ENCODE measurements at places on chromosomes 3 and 15.

DNA sequence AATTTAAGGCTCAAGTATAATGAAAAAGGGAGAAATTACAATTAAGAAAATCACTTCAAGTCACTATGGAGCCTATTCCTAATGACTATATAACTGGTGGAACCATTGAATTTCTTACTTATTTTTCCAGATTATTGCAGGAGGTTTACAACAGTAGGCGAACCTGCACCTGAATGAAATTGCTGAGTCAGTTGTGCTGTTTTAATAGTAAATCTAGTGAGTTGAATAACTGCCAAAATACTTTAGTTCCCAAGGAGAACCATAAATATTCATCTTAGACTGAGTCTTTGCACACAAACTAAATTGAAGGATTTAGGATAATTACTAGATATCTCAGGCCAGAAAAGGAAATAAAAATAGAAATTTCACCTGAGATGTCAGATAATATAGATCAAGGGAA, 1052.8 kb downstream of the NAALADL2 start:
- no peak for DNase-seq

DNA sequence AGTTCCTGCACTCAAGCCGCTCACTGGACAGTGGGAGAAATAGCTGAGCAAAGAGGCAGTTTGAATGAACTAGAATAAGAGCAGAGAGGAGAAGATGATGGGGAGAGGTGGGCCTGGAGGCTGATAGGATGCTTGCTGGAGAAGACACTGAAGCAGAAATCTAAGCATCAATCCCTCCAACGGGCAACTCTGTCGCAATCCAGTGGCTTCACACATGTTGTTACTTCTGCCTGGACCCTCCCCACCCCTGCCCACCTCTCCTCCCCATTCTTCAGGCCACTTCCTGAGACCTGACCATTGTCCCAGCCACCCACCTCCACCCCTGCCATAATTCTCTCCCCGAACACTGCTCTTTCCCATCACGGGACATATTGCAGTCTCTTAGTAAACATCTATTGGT, 76.0 kb downstream of the SRGAP3 start:
- no peak for DNase-seq

GRCh38 chr3:71652781-71653413, 69.4 kb upstream of the FOXP1 start:
- no peak for DNase-seq

GRCh38 chr15:83092309-83092976, 15.0 kb upstream of the TM6SF1 start:
- DNase-seq = no peak

- no peak for DNase-seq
Observed at GRCh38 chr3:53132347-53132746, 2.1 kb upstream of the RFT1 start.

Measured in effector memory CD4-positive, alpha-beta T cell (primary cell).